ENCODE measurements at places on chromosomes 11 and 22.

DNA sequence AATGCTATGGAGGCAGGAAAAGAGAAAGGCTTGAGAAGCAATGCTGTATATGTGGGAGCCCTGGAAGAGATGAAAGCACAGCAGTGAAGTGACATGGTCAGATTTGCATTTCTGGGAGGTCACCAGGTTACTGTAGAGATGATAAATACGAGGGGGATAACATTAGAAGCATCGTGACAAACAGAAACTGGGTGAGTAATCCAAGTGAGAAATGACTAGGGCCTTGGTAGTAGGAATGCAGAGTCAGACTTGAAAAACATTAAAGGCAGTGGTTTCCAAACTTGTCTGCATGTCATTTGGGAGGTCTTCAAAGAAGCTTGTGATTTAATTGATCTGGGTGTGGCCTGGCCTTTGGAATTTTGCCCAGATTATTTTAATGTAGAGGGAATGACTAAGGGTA is 43.9 kb downstream of the CCDC34 start:
- DNase-seq = no peak

DNA sequence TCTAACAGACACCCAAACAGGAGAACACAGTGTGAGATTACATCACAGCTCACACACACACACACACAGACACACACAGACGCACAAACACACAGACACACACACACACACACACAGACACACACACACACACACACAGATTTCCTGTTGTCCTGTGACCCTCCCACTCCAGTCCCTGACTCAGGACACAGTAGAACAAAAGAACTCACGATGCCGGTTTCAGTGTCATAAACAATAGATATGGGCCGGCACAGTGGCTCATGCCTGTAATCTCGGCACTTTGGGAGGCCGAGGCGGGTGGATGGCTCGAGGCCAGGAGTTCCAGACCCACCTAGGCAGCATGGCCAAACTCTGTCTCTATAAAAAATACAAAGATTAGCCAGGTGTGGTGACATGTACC is 13.8 kb upstream of the KAT5 start:
- DNase-seq = no peak

- no peak for DNase-seq
Observed at GRCh38 chr22:43240614-43241013, 53.7 kb upstream of the TTLL12 start.

- DNase-seq = no peak
Observed at GRCh38 chr11:128098781-128099180, 488.6 kb downstream of the ETS1 start.

- no peak for DNase-seq
Observed at GRCh38 chr22:25919452-25919851, 177.5 kb downstream of the MYO18B start.

DNA sequence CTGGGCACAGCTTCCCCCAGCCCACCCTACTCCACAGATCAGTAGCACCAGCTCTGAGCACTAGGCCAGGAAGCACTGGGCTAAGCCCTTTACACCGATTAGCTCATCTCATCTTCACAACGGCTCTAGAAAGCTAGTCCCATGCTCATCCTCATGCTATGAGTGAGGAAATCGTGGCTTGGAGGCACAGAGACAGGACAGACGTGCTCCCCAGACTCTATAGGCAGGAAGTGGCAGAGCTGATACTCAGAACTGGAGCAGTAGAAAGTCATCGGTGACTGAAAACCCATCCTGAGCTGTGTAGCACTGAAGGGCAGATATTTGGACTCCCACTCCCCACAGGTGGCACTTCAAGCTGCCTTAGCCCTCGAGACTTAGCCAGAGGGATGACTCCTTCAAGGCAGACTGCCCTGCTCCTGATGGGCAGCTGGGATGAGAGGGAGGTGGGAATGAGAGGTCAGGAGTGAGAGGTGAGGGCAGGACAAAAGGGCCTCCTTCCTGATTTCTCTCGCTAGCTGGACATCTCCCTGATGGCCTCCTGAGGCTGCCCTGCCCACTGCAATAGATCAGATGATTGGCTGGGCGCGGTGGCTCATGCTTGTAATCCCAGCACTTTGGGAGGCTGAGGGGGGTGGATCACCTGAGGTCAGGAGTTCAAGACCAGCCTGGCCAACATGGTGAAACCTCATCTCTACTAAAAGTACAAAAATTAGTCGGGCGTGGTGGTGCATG is 9.7 kb downstream of the CD5 start:
- peak; percentile 43 for DNase-seq

- DNase-seq = no peak
Observed at GRCh38 chr11:75194147-75194546, 43.2 kb downstream of the SLCO2B1 start.

DNA sequence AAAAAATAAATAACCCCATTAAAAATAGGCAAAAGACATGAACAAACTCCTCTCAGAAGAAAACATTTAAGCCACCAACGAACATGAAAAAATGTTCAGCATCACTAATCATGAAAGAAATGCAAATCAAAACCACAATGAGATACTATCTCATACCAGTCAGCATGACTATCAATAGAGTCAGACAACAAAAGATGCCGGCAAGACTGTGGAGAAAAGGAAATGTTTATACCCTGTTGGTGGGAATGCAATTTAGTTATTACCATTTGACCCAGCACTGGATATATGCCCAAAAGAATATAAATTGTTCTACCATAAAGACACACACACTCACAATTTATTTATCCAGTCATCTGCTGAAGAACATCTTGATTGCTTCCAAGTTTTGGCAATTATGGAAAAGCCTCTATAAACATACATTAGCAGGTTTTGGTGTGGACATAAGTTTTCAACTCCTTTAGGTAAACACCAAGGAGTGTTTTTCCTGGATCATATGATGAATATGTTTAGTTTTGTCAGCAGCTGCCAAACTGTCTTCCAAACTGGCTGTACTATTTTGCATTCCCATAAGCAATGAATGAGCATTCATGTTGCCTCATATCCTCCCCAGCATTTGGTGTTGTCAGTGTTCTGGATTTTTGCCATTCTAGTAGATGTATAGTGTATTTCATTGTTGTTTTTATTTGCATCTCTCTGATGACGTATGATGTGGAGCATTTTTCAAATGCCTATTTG is 28.0 kb downstream of the OR8D1 start:
- DNase-seq = no peak

DNA sequence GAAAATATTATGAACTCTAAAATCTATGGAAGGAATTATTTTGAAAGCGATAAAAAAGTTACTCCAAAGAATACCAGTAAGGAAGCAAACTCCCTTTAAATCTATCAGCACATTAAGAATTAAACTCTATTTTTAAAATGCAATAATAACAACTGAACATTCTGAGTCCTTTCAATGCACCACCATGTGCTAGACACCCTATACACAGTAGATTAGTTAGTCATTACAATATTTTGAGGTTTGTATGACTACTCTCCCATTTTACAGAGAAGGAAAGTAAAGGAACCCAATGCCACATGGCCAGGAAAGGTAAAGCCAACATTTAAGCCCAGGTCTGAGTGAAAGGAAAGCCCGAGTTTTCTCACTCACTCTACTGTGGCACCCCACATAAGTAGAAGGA is 17.7 kb downstream of the JAML start:
- no peak for DNase-seq

DNA sequence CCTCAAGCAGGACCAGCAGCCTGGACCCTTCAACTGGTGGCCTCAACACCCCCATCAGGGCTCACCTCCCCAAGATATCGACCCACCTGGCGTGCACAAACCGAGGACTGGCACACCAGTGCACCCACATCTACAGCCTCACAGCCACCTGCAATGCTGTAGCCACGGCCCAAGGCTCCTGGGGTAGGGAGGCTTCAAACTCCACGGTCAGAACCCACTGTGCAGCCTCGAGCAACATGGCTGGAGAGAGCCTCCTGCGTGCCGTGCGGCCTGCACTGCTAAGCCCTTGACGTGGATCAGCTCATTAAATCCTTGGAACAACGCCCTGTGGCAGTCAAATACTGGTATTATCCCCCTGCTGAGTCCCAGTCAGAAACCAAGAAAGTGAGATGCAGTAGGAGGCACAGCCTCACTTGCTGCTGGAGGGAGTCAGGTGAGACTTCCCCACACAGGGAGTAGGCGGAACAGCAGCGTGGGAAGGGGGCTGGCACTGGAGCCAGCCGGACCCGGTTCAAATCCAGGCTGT is 4.6 kb downstream of the CARD10 start:
- no peak for DNase-seq

DNA sequence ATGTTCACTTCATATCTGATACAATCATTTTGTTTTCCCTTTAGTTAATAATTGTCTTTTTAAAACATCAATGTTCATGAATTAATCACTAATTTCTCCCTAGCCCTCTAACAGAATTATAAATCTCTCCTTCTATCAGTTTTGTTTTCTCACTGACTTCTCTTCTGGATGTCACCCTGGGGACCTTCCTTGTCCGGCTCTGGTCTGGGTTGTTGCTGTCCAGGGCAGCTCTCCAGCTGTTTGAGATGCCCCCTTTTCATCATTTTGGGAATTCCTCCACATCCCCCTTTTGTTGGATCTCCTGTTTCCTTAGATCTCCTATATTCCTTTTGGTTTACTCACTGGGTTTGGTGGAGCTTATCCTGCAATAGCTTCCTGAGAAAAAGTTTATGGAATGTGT is 35.6 kb upstream of the PSMA1 start:
- DNase-seq = no peak

DNA sequence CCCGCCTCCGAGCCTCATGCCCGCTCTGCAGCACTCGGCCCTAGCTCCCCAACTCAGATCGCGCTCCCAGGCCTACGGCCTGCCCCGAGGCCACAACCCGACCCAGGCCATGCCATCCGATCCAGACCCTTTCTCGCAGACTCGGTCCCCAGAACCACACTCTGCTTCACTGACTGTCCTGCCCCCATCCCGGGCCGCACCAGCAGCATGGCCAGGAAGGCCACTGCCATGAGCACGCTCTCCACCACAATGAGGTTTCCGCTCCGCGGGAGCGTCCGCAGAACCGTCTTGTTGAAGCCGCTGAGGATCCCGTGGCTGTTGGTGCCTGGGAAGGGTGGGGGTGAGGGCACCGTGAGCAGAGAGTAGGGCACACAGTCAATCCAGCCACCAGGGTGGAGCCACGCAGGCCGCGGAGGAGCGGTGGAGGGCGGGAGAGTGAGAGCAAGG is 6.4 kb downstream of the UNC93B1 start:
- no peak for DNase-seq

DNA sequence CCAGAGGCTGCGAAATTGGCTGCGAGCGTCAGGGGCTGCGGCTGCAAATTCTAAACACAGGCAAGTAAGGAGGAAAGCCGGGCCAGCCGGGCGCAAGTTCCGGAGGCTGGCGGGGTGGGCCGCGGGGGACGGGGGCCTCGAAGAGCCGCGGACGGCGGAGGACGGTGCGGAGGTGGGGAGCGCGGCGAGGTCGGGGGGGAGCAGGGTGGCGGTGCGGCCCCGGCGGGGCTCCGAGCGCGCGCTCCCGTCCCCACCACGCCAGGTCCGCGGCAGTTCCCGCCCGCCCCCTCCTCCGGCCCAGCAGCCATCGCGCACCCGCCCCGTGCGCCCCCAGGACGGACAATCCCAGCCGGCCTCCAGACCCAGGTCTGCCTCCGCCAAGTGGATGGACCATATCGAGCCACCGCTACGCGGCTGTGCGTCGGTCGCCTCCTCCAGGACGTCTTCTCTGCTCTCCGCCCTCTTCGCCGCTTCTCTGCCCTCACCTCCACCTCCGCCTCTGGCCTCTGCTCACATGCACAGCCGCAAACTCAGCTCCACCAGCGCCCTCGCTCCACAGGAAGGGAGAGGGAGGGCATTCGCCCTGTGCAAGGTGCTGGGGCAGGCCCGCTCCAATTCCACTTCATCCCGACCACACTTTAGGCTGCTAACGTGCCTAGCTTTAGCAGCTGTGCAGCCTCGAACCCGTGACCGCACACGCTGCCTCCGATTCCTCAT is 7.2 kb downstream of the ELFN2 start:
- DNase-seq = no peak

- DNase-seq = no peak
Observed at GRCh38 chr22:28544431-28544868, 135.2 kb downstream of the TTC28 start.

- DNase-seq = no peak
Observed at GRCh38 chr11:78419327-78419726, 1.7 kb upstream of the GAB2 start.

- DNase-seq = no peak
Observed at GRCh38 chr11:70845591-70846041, 406.8 kb downstream of the SHANK2 start.

- no peak for DNase-seq
Observed at GRCh38 chr11:72613977-72614376, 60.2 kb downstream of the PDE2A start.

- DNase-seq = no peak
Observed at GRCh38 chr22:43000441-43001175, 14.3 kb downstream of the PACSIN2 start.

DNA sequence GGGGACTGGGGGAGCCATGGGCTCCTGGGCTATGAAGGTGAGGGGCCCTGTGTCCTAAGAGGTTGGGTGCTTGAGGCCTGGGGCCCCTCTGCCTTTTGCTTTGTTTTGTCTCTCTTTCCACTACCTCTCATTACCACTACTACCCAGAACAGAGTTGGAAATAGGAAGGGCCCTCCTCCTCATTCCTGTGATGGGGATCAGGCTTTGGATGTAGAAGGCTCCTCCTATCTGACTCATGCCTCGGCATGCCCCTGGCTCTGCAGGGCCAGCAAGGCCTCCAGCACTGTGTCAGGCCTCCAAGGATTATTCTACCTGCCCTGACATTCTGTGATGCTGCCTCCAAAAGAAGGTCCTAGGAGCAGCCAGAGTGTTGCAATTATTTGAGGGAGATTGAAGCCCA is 766 bp downstream of the IZUMO1R start:
- no peak for DNase-seq

- DNase-seq = no peak
Observed at GRCh38 chr11:116049383-116049782, 545.2 kb upstream of the CADM1 start.

GRCh38 chr11:33434294-33434693 is 177.1 kb downstream of the HIPK3 start:
- no peak for DNase-seq

DNA sequence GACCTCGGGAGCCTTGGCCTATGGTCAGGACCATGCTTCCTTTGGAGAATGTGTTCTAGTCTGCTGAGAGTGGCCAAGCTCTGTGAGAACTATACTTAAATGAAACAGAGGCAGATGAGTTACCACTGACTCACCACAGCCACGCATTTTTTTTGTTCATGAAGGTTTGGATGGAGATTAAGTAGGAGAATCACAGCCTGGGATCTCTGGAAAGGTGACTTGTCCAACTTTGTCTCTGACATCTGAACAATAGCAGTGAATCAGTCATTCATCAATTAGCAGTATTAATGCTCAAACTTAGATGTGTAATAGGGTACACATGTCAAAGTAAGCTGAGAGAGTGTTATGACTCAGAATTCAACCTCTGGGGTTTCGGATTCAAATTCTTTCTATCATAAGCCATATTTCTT is 100.7 kb upstream of the ANO3 start:
- DNase-seq = no peak
